Fibroblast of upper back skin (primary cell): ENCODE measurements at places on chromosomes 5 and 9.

GRCh38 chr5:180135967-180136629 lies 64.5 kb upstream of the RNF130 start:
- no peak for DNase-seq

DNA sequence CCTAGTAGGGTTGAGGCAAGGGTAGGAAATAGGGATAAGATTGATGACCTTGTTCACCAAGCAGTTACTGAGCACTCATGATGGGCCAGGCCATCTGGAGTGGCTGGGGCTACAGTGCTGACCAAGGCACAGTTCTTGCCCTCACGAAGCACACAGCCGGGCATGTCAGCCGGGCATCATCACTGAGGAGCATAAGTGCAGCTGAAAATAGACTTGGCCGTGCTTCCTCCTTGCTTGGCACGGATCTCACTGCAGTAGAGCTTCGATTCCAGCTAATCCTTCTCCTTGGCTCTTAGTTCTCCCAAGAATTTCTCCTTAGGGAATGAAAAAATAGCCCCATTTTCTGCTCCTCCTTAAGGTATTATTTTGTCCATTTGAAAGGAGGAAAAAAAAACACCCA lies 116.6 kb downstream of the NMUR2 start:
- DNase-seq = no peak

DNA sequence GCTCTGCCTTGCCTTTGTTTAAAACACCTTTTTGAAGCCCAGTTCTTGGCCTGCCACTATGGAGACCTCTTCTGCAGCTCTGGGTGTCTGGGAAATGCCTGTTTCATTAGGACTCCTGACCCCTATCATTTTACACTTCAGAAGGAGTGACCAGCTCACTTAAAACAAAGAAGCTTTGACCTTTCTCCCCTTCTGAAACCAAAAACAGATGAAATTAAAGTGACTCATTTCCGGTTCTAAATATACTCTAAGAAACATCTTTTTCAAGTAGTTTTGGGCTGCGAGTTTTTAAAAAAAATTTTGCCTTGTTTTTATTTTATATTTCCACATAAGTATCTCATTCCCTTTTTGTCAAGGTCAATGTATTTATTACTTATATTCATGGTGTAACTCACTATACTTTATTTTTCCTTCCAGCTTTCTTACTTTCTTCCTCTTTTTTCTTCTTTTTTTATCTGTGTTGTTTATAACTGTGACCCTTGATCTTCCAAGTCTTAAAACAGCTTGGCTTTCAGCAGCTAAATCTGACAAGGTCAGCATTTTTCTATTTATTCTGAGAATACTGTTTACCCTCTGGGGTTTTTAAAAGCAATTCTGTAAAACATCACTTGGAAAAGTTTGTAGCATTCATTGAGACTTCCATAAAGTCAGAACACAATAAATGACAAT lies 672.9 kb downstream of the NR2F1-AS1 start:
- DNase-seq = peak; percentile 44

DNA sequence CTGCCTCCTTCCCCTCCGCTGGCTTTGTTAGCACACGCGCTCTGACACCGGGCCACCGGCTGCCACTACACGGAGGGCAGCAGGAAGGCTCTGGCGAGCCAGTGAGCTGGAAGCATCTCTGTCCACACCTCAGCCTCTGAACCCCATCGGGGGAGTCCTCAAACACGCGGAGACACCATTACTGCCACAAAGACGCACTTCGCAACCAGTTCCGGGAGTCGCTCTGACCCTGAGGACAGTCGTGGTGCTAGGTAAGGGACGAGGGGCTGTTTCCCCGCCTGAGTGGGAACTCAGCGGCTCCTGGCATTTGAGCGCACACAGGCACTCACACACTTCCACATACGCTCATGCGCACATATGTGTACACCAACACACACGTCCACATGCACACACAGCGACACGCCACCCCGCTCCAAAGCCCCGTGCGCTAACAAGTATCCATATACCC lies 160.0 kb downstream of the C9orf152 start:
- no peak for DNase-seq

GRCh38 chr9:94921656-94922055 lies 195.2 kb downstream of the AOPEP start:
- no peak for DNase-seq

DNA sequence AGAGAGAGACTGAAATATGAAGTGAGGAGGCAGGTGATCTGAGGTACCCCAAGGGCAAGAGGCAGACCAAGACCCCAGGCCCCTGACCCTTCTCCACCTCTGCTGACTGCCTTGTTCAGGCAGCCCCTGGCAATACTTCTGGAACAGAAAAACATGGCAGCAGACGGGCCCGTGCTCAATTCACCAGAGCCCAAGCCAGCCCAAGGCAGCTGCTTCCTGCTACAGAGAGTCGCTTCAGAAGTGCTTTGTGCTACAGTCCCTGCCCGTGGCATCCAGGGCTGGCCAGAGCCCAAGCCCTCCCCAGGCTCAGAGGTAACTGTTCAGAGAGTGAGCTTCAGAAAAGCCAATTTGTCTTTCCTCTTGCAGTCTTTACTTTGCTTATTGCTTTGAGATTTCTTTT lies 151.4 kb upstream of the FSTL4 start:
- DNase-seq = no peak

DNA sequence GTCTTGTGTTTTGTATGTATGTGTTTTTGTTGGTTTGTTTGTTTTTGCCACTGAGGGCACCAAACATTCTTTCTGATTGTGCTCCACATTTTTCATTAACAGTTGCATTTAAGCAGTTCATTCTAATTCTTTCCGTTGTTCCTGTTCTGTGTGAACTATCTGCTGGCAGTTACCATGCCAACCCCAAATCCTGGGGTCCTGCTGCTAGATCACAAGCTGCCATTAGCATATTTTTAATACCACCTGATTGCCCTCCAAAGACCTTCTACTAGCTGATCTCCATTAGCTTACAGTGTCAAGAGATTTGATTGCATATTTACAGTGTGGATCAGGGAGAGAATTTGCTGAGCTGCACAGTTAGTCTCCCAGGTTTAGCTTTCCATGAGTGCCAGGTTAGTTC lies 40.6 kb upstream of the STARD4 start:
- no peak for DNase-seq

- DNase-seq = no peak
Measured at GRCh38 chr5:17374973-17375742, 122.9 kb upstream of the TAF11L2 start.

DNA sequence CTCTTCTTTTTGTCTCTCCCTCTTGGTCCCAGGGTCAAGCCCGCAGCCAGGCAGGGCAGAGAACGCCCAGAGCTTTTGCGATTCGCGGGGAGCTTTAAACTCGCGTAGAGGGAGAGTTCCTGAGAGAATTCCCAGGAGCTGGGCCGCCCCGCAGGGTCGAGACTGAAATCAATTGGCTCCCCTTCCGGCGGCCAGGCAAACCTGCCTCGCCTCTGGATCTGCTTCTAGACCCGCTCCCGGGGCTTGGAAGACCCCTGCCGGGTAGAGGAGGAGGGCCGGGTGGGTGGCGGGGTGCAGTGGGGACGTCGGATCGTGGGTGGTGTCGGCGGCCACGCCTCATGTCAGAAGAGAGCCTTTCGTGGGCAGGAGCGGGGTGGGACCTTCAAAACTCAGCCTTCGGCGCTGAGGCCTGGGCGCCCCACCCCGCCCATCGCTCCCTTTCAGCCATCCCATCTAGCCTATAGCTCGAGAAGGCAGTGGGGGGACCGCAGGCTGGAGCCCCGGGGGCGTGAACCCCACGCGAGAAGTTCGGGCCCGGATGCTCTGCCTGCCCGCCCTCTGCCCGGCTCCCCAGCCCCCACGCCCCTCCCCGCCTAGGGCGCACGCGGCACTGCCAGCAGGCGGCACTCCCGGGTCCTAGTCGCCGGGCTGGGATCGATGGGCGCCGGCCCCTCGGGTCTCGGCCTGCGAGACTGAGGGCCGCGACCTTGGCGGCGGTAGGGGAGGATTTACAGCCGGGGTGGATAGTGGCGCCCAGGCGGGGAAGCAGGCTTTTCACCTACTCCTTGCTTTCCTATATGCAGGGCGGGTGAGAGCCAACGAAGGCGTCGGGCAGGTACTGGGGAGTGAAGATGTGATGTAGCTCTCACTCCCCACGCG lies 6.1 kb downstream of the PRDM6 start:
- no peak for DNase-seq

DNA sequence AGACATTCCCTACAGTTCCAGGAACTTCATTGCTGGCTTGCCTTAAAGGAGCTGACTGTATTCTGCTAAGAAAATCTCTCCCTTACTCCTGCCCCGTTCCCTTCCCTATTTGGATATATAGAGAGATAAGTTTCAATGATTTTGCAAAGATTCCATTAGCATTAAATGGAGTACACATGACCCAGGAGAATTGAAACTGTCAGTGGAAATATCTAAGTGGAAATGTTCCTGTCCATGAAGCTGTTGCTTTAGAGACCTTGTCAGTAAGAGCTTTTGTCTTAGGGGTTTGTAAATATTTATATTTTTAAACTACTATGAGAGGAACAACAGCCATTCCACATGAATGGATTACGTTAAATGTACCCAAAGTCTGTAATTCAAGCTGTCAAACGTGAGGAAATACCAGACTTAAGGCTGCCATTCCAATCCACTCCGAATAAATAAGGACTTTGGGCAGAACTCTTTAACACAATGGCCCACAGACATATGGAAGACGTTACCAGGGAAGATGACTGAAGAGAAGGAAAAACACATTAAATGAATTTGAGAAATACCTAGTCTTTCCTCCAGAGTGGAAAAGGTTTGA lies 387.1 kb upstream of the PAPPA start:
- DNase-seq = no peak

- no peak for DNase-seq
Measured at GRCh38 chr5:111415053-111415452, 97.3 kb downstream of the STARD4 start.

GRCh38 chr9:104227108-104227507 lies 133.0 kb downstream of the SMC2 start:
- peak; percentile 59 for DNase-seq

- no peak for DNase-seq
Measured at GRCh38 chr5:87541676-87542075, 128.9 kb upstream of the CCNH start.

DNA sequence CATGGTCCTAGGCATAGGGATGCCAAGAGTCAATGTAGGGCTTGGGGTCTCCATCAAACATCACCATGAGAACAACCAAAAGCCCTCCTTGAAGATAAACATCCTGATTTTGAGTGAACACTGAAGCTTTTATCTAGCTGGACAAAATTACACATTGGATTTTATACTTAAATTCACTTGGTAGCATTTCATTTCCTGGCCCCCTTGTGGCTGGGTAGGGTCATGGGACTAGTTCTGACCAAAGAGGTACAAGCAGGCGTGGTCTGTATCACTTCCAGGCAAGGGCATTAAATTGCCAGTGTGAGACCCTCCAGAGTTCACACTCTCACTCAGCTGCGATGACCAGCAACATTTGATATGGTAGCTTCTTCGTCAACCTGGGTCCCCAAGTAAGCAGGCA lies 320.3 kb downstream of the ACTL7B start:
- peak; percentile 16 for DNase-seq

- no peak for DNase-seq
Measured at GRCh38 chr5:60826653-60827052, 17.4 kb downstream of the ELOVL7 start.

GRCh38 chr5:160961038-160961437 lies 109.0 kb upstream of the ATP10B start:
- no peak for DNase-seq

DNA sequence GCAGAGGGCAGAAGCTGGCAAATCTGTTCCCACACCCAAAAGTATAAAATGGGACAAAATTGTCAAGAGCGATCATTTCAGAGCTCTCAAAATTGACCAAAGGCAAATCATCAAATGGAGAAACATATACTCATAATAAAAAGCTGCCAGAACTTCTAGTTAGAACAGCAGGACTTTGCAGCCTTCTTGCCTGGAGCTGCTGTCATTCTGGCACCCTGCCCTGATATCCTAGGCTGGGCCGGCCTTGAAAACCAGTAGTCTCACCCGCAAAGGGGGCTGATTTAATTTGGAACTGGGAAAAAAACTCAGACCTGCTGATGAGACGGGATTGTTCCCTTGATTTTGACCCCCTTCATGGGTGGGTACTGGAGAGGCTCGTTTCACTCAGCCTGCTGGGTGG lies 18.5 kb downstream of the OR2V1 start:
- DNase-seq = no peak

- DNase-seq = no peak
Measured at GRCh38 chr5:38680094-38680825, 123.8 kb upstream of the LIFR start.

- no peak for DNase-seq
Measured at GRCh38 chr5:139561655-139562451, 714 bp downstream of the UBE2D2 start.

DNA sequence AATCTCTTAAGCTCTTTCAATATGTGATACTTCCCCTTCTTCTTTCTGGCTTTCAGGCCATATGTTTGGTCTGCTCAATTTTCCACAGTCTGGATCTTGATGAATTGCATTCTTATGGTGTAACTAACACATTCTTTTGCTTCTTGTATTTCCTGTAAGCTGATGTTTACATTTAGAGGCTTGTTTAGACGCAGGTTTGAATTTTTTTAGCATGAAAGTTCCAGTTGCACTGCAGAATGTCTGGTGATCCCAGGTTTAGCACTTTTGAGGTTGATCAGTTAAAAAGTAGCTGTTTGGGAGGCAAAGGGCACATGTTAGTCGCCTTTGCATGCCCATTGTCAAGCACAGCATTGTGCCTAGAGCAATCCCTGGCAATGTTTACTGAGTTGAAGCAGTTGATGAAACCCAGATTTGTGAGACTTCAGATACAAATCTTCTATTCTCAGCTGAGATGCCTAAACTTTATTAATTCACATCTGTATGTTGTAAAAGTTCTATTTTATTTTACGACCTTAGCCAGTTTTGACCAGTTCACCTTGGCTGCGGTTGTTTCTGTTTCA lies 59.6 kb upstream of the SPATA31C2 start:
- peak; percentile 93 for DNase-seq

DNA sequence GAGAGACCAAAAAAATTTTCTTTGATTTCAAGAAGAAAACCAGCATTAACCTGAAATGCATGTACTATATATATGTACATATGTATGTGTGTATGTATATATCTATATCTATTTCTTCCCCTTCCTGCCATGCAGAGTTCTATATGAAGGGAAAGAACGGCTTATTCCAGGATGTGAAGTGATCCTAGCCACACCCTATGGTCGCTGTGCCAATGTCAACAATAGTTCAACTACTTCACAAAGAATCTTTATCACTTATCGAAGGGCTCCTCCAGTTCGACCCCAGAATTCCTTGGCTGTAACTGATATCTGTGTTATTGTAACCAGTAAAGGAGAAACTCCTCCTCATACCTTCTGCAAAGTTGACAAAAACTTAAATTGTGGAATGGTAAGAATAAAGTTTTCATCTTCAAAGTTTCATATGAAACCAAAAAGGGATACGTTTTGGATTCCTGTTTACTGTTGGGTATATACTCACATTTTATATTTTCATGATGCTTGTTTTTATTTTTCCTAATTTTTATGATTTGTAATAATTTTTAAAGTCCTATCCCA lies 56.2 kb downstream of the DENND4C start:
- DNase-seq = no peak

GRCh38 chr9:121645853-121646807 lies 5.3 kb upstream of the DAB2IP start:
- no peak for DNase-seq
